AG08395 (cell line): ENCODE measurements at places on chromosomes 11 and 22.
A peak's percentile ranks its signal among the peaks of the same experiment; 100 is the strongest.

DNA sequence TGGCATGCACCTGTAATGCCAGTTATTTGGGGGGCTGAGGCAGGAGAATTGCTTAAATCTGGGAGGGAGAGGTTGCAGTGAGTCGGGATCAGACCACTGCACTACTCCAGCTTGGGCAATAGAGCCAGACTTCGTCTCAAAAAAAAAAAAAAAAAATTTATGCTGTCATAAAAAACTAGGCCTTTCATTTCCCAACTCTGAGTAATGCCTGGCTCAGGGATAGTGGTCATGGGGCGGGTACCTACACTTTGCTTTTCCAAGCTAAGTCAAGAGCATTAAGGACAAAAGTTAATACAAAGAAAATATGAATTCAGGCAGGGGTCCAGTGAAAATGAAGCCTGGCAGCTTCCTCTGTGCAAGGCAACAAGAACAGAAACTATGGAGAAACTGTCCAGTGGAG lies 16.3 kb downstream of the CPSF7 start:
- DNase-seq = peak; percentile 31

- DNase-seq = no peak
Observed at GRCh38 chr11:69337211-69337721, 43.3 kb downstream of the MYEOV start.

- DNase-seq = peak; percentile 60
Observed at GRCh38 chr22:39383841-39384625, 15.5 kb upstream of the TAB1 start.

GRCh38 chr11:128326791-128327190 lies 260.6 kb downstream of the ETS1 start:
- no peak for DNase-seq

GRCh38 chr11:123671534-123671933 lies 17.1 kb upstream of the SCN3B start:
- DNase-seq = no peak
